ENCODE measurements at places on chromosomes 11 and 22.

DNA sequence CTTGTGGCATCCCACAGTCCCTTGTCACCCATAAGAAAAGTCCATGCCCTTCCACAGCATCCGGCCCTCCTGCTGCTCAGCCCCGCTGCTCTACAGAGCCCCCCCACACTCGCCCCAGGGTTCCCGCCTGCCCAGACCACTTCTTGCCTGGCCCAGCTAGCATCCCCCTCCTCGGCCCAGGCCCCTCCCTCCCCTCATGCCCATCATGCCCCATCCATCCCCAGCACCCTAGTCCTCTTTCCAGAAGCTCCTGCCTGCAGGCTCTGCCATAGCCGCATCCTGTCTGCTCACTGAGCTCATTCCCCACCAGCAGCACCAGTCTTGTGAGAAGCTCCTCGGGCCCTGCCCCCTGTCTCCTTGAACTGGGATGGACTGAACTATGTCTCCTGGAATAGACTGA is 54.4 kb downstream of the LINC01488 start:
- no peak for DNase-seq

DNA sequence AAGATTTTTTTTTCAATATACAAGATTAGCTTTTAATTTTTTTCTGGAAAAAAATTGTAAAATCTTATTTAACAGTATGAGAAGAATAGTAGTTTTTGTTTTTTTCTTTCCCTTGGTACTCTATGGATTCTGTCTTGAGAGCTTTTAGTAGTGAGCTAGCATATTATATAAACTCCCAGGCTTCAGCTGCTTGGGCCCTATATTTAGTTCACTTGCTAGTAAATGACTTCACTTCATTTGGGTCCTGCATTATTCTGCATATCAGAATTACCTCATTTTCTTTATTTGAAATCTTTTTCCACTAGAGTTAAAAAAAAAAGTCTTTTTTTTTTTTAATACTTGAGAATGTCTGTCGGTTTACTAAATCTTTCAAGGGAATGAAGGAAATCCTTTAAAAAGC is 33.1 kb downstream of the HIPK3 start:
- no peak for DNase-seq

- DNase-seq = no peak
These were observed 51.6 kb downstream of the NTM start for GRCh38 chr11:131422029-131422428.

DNA sequence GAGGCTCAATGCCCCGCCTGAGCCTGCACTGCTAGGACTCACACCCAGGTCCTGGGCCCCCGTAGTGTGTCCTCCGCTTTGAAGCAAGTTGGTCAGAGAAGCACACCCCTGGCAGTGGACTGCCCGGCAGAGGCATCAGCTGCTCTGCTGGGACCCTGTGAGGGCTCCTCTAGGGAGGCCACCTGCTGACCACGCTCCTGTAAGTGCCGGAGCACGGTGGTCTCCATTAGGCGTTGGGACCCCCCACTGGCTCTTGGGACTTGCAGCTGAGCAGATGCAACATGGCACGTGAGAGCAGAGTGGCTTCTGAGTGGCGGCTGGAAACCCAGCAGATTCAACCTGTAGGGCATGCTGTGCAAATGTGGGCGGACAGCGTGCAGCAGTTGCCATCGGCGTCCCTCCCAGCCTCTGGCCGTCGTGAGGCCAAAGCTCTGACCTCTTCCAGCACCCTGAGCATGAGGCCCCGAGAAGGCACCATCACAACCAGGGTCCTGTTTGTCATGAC is 16.9 kb downstream of the MRGPRG start:
- no peak for DNase-seq

DNA sequence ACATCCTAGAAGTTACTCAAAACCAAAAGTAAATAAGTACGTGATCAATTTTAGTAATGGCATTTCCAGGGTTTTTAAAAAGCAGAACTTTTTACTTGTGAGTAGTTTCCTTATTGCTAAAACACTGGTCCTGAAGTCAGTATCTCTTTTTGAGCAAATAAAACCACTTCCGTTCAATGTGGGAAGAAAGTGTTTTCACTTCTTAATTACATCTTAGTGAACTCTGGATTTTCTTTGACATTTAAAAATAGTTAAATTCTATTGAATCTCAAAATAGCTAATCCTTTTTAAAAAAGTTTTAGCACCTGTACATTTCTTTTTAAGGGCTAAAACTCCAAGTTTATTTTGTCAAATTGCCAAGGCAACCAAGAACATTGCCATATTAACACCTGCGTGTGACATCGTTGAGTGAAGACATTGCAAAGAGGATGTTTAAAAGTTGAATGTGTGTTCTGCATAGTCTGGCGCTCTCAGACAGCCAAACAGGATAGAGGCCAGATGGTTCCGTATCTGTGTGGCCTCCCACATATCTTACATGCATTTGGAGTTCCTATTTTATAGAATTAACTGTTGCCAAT is 17.2 kb upstream of the OR5B21 start:
- no peak for DNase-seq

DNA sequence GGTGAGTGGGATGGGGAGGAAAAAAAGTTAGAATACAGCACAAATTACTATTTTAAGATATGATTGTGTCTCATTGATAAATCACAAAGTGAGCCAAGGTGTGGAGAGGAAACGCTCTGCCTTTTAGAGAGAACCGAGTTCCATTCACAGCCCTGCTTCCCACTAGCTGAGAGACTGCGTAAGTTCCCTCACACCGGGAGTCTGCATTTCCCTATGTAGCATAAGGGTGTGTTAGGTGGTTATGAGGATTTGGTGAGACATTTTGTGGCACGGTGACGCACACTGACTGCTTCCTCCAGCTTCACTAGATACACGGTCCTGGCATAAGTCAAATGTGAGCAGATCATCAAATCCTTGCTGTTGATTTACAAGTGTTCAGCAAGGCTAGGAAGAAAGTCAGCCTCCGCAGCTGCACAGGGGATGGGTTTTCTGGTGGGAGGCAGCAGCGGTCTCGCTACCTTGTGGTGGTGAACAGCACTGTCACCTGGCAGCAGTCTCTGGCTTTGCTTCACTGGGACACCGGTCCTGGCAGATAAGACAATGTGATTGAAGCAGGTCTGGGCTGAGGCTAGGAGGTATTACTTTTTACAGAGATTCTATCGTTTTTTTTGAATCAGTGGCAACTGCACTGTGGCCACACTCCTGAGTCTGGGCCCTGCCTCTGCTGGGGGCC is 312.2 kb upstream of the B3GAT1 start:
- no peak for DNase-seq

DNA sequence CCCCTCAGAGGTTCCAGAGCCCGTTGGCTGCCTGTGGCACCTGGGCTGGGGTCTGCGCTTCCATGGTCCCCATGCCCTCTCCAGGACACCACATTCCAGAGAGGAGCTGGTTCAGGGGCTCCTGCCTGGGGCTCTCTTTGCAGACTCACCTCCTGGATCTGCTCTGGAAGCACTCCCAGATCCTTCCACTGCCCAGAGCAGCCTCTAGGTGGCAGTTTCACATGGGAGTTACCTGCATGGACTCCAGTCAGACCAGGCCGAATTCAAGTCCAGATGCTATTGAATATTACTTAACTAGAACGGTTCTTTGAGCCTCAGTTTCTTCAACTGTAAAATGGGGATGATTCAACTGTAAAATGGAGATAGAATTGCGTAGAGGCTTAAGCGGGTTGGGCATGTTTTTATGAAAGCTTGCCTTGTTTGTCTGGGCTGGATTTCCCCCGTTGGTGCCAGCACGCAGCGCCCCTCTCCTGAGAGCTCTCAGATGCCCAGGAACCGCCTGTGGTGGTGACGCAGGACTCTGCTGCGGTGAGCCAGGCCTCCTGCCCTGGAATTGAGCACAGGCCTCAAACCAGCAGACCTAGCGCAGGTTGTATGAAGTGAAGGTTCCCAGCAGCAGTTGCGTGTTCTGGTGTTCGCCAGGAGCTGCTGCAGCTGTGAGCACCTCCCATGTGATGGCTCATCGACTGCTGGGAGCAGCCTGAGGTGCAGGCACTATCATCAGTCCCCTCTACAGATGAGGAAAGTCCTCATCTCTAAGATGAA is 44.2 kb downstream of the LMO1 start:
- no peak for DNase-seq

GRCh38 chr11:14435717-14436512 is 63.7 kb downstream of the COPB1 start:
- no peak for DNase-seq

GRCh38 chr11:65437436-65438227 is 15.0 kb downstream of the NEAT1 start:
- no peak for DNase-seq

- no peak for DNase-seq
These were observed 11.9 kb upstream of the PHF21A start for GRCh38 chr11:46133119-46133518.

DNA sequence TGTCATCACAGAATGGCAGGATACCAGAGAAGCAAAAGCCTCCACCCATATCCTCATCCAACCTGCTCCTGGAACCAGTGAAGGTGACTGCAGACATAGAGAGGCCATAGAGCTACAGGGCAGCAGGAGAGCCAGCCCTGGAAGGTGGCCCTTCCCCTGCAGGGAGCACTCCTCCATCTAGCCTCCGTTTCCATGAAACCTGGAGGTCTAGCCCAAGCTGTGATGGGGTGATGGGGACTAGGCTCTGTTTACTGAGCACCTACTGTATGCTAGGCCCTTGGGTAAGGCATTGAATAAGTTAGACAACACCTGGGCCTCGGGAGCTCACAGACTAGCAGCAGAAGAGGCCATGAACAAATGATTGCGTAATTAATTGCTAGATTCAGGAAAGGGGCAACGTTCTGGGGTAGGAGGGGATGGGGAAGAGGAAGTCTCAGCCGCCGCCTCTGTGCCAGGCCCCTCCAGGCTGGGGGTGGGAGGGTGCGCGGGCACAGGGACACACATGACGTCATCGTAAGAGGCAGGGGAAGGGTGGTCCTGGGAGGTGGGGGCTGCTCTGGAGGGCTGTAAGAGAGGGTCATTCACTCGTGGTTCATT is 784 bp upstream of the SYNGR1 start:
- no peak for DNase-seq

DNA sequence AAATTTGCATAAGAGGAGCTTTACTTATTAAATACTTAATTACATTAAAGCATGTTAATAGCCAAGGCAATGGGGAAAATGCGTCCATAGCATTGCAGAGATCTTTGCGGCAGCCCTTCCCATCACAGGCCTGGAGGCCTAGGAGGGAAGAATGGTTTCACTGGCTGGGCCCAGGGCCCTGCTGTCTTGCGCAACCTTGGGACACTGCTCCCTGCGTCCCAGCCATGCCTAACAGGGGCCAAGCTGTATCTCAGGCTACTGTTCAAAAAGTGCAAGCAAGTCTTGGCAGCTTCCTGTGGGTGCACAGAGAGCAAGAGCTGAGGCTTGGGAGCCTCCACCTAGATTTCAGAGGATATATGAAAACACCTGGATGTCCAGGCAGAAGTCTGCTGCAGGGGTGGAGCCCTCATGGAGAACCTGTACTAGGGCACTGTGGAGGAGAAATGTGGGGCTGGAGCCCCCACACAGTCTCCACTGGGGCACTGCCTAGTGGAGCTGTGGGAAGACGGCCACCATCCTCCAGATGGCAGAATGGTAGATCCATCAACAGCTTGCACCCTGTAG is 46.0 kb downstream of the THAP12 start:
- DNase-seq = no peak

GRCh38 chr11:34052608-34053160 is 1.2 kb downstream of the CAPRIN1 start:
- no peak for DNase-seq

DNA sequence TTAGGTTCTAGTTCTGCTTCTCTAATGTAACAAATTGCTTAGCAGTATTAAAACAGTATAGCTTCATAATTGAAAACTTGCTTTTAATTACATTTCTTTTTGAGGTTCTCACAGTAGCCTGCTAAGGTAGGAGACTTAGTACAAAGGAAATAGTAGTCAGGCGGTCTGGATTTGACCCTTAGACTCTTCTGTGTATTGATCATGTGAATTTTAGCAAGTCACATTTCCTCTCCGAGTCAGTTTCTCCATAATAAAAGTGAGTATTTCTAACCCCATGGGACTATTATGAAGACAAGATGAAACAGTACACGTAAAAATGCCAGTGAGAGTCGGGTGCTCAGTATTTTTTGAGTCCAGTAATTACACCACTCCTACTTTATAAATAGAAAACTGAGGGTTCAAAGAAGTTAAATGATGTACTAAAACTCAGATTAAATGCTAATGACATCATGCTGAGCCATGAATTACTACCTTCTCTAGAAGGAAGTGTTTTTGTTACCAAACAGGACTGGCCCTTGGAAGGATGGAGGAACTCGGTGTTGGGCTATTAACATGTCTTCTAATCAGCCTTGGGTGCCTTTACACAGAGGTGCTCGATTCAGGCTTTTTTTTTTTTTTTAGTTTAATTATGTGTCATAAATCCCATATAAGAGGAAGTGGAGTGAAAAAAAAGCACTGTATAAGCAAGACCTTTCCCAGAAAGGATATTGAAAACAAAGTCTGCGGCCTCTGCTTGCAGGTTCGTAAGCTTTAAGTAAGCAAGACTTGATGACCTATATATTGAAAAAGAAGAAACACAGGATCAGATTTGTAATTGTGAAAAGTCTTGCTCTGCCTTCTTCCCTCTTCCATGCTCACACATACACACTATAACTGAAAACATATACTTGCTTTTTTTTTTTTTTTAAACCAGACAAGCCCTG is 109.0 kb downstream of the EMSY start:
- DNase-seq = no peak

DNA sequence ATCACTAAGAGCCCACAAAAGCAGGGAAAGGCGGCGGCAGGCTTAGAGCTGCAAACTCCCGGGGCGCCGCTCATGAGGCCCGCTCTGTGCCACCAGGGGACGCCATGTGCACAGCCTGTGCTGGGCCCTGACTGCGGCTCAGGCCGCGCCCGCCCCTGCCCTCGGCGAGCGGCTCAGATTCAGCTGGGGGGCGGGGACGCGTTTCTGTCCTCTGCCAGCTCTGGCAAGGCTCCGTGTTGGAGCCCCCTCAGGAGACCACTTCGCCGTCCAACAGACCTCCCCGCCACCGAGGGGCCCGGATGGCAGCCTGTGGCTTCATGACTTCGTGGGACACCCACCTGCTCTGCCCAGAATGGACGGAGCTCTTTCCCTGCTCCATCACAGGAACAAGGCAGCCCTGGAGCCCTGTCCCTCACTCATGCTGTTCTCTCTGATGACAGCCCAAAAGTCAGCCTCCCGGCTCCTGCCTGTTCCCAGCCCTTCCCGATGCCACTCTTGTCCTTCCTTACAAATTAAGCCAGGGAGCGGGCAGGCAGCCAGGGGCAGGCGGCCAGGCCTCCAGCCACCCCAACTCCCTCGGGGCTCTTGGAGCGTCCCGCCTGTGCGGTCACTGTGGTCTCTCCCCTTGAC is 69.1 kb downstream of the NAT10 start:
- peak; percentile 63 for DNase-seq

- no peak for DNase-seq
These were observed 36.6 kb upstream of the COMT start for GRCh38 chr22:19904935-19905334.

DNA sequence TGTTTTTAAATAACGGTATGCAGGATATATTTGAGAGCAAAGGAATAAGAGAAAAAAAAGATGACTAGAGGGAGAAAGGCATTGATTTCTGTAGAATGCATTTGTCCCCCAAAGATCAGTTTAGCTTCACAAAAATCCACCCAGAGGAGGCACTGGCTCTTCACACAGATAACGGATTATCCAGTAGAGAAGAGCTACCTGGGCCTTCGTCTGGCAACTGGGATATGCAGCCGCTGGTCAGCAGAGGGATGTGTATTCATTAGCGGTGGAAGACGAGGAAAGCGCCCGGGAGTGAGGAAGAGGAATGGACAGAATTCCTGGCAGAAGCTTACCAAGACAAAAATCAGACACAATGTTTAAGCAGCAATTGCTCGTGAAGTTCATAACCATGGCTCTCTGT is 5.6 kb upstream of the WT1 start:
- no peak for DNase-seq

- DNase-seq = no peak
These were observed 64.8 kb downstream of the PAK1 start for GRCh38 chr11:77409046-77409445.

- no peak for DNase-seq
These were observed 23.4 kb downstream of the ARFGAP2 start for GRCh38 chr11:47152953-47153950.

Data from stimulated activated CD8-positive, alpha-beta memory T cell treated with anti-CD3 and anti-CD28 coated beads, Interleukin-2, amount 100 ng/mL, for 1 hour (primary cell).